H9 (cell line): ENCODE measurements at places on chromosomes 1 and 21. TPM values are rescaled to one million over a fixed set of nuclear protein-coding genes. Genes with fewer than 3 reads are reported as not detected.
A peak's percentile ranks its signal among the peaks of the same experiment; 100 is the strongest.

The PNRC2 gene
- 86.0 and 87.6 TPM in 2 replicates for total RNA-seq

The EPHA2 gene
- total RNA-seq: 32.8 and 33.1 TPM in 2 replicates

GRCh38 chr1:243471754-243472745, 216.2 kb downstream of the SDCCAG8 start:
- no peaks in the 10 kb centered on the region for H3K27me3 ChIP-seq
- no peak overlapping the region for H3K4me3 ChIP-seq
- no peaks in the 10 kb centered on the region for H3K36me3 ChIP-seq
- H3K4me1 ChIP-seq: peaks cover 5% of the 10 kb centered on the region; the same call in 1 of the 2 replicates
- peak; percentile 12 for DNase-seq
- H3K27ac ChIP-seq: no peak overlapping the region

DNA sequence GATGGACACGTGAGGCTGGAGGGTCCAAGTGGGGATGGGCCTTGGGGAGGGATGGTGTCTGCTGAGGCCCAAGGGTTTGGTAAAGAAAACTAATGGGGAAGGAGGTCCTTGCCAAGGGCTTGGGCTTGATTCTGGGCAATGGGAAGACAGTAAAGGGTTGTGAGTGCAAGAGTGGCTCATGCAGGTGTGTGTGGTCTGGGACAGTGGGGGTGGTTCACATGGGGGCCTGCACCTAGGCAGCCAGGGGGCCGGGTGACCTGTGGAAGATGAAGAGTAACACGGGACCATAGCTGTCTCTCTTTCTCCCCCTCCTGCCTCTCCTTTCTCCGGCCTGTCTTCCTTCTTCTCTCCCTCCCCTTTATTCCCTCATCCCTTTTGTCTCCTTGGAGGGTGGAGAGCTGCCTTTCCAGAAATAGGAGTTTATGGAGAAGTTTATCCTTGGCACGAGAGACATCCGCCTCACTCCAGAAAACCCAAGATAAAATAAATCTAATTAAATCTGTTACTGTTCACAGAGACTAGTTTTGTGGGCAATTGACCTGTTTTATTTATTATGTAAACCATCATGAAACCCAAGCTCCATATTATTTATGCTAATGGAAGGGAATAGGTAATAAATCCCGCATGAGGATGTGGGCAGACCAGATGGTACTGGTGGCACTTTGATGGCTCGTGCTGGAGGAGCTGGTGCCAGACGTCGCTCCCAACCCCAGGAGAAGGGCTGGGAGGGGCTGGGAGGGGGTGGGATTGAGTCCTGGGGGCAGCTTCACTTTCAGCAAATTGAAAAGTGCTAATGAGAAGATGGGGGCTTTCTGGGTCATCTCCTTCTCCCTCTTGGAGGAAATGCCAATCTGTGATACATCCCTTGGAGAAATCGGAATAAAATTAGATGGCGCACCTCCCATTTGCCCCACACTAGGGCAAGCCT, 272.9 kb upstream of the CSF3R start:
- no peak overlapping the region for H3K27ac ChIP-seq
- H3K4me1 ChIP-seq: no peaks in the 10 kb centered on the region; the same call in 1 of the 2 replicates
- H3K36me3 ChIP-seq: no peaks in the 10 kb centered on the region; the same call in 2 of the 3 replicates
- no peak overlapping the region for H3K4me3 ChIP-seq
- DNase-seq: no peak

DNA sequence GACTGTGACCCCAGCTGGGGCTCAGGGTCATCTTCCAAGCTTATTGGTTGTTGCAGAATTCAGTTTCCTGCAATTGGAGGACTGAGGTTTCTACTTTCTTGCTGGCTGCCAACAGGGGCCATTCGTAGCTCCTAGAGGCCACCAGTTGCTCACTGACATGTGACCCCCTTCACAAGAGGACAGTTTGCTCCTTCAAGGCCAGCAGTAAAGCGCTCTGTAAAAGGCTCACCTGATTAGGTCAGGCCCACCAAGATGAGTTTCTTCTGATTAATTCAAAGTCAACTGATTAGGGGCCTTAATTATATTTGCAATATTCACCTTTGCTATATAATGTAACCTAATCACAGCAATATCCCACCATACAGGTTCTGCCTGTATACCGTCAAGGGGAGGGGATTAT, 68.9 kb downstream of the SLC9A1 start:
- H3K27me3 ChIP-seq: no peaks in the 10 kb centered on the region
- H3K4me1 ChIP-seq: no peaks in the 10 kb centered on the region
- H3K36me3 ChIP-seq: no peaks in the 10 kb centered on the region
- DNase-seq: no peak
- no peak overlapping the region for H3K4me3 ChIP-seq

- no peaks in the 10 kb centered on the region for H3K4me1 ChIP-seq
- no peak overlapping the region for H3K4me3 ChIP-seq
- H3K27ac ChIP-seq: no peak overlapping the region
Measured at GRCh38 chr1:50930965-50931737, 28.9 kb downstream of the FAF1 start.

GRCh38 chr1:169091480-169091941, 15.0 kb upstream of the ATP1B1 start:
- no peaks in the 10 kb centered on the region for H3K36me3 ChIP-seq
- DNase-seq: no peak
- H3K27me3 ChIP-seq: no peaks in the 10 kb centered on the region
- H3K4me3 ChIP-seq: no peak overlapping the region
- no peak overlapping the region for H3K27ac ChIP-seq
- no peaks in the 10 kb centered on the region for H3K4me1 ChIP-seq

- DNase-seq: no peak
- no peak overlapping the region for H3K27ac ChIP-seq
- no peaks in the 10 kb centered on the region; the same call in 2 of the 3 replicates for H3K36me3 ChIP-seq
- H3K27me3 ChIP-seq: no peaks in the 10 kb centered on the region
- H3K4me1 ChIP-seq: no peaks in the 10 kb centered on the region
Measured at GRCh38 chr1:223343692-223344091, 20.3 kb downstream of the SUSD4 start.

DNA sequence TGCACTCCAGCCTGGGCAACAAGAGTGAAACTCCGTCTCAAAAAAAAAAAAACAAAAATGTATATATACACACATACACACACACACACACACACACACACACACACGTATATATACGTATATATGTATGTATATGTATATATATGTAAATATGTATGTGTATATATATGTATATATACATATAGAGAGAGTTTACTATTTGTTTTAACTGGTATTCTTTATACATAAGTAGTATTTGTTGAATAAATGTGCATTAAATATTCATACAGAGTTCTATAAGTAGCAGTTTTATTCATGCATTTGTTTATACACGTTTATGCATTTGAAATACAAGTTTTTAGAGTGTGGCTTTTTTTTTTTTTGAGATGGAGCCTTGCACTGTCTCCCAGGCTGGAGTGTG, 113.6 kb downstream of the ZMYM4 start:
- H3K27me3 ChIP-seq: no peaks in the 10 kb centered on the region
- 0 out of 2 replicates have a peak, but pooled peaks cover 3% of the 10 kb centered on the region for H3K4me1 ChIP-seq
- no peak for DNase-seq
- no peak overlapping the region for H3K27ac ChIP-seq
- no peak overlapping the region for H3K4me3 ChIP-seq
- peaks cover 12% of the 10 kb centered on the region for H3K36me3 ChIP-seq

DNA sequence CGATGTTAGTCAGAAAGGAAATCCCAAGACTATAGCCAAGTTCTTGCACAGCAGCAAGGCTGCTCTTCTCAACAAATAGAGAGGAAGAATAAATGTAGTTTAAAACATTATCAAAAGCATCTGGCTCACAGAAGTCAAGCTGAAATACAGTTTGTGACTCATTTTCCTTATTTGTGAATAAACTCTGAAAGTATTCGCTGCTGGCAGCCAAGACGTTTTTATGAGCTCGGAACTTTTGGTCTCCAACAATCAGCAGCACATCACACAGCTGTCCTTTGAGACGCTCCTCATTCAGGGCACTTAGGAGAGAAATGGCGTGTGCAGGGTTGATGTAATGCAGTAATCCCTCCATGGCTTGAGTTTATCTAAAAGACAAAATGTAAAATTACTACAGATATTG, 16.4 kb downstream of the ZBTB21 start:
- H3K36me3 ChIP-seq: peaks cover 79% of the 10 kb centered on the region
- no peak overlapping the region for H3K4me3 ChIP-seq
- no peaks in the 10 kb centered on the region for H3K4me1 ChIP-seq
- DNase-seq: no peak
- no peaks in the 10 kb centered on the region for H3K27me3 ChIP-seq

DNA sequence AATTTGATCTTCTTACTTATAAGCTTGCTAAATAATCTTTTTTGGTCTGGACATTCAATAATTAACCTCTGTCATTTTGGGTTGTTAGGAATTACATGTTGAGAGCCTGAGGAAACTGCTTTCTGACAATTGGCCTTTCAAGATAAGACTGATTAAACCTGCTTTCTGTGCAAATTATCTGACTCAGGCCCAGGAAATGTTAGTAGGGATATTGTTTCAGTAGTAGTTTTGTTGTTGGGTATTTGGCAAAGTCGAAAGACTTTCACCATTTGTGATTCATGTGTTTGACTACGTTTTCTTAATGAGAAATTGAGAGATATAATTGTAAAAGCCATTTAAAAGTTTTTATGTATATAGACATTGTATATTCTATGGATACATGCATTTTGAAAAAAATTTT, 81.1 kb upstream of the GPR88 start:
- H3K27ac ChIP-seq: no peak overlapping the region
- H3K27me3 ChIP-seq: no peaks in the 10 kb centered on the region; the same call in 1 of the 2 replicates
- no peaks in the 10 kb centered on the region for H3K36me3 ChIP-seq
- no peak overlapping the region for H3K4me3 ChIP-seq
- H3K4me1 ChIP-seq: peaks cover 5% of the 10 kb centered on the region; the same call in 1 of the 2 replicates

GRCh38 chr1:201539561-201540431, 869 bp downstream of the NAV1 start:
- H3K36me3 ChIP-seq: no peaks in the 10 kb centered on the region
- peak; percentile 57 for DNase-seq
- peaks cover 7% of the 10 kb centered on the region; the same call in 1 of the 2 replicates for H3K27me3 ChIP-seq

DNA sequence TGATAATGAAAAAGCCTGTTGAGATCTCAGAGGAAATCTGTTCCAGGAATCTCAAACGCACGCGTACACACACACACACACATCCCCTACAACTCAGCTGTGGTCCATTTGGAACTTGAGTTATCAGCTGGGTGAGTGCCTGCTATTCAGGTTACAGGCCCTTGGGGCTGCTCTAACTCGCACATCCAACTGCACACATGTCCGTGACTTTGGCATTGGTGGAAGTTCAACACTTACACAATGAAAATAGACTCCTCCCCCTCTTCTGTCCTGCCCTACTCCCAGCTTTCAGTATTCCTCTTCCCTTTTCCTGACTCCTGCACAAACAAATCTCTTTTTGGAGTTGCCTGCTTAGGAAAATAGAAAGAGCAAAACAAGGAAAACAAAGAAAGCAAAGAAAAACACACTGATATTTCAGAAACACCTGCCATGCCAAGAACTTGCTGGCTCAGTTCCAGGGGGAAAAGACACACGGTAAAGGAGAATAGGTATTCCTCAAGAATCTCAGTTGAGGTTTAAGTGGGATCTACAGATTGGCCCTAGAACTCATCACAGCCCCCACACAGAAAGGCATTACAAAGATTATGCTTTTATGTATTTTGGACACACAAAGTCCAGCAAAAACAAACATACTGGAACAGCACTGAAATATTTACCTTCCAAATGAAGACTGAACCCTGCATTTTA, 140.9 kb downstream of the TGFBR3 start:
- no peaks in the 10 kb centered on the region for H3K4me1 ChIP-seq
- H3K27me3 ChIP-seq: no peaks in the 10 kb centered on the region
- H3K27ac ChIP-seq: no peak overlapping the region
- peaks cover 4% of the 10 kb centered on the region for H3K36me3 ChIP-seq

- no peak for DNase-seq
- no peaks in the 10 kb centered on the region for H3K36me3 ChIP-seq
- H3K27me3 ChIP-seq: no peaks in the 10 kb centered on the region
- H3K4me1 ChIP-seq: no peaks in the 10 kb centered on the region
Measured at GRCh38 chr1:24105368-24106160, 6.4 kb downstream of the MYOM3 start.

GRCh38 chr1:247360116-247360898, 28.6 kb upstream of the ZNF496 start:
- peaks cover 3% of the 10 kb centered on the region; the same call in 1 of the 2 replicates for H3K4me1 ChIP-seq
- H3K27me3 ChIP-seq: no peaks in the 10 kb centered on the region
- peaks cover 12% of the 10 kb centered on the region for H3K36me3 ChIP-seq
- no peak for DNase-seq
- no peak overlapping the region for H3K27ac ChIP-seq

DNA sequence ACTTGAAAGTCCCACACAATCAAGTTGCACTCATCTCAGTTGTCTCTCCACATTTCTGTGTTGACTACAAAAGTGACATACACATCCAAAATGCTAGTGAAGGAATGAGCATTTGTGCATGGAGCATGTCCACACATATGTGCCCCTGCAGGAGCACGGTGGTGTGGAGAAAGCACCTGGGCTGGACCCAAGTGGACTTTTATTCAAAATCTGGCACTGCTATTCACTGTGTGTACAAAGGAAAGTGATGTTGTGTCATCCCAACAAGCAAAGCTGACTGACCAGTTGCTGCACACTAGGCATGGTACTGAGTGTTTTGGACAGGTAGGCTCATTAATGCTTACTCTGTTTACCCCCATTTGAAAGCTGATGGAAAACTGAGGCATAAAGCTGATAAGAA, 19.3 kb downstream of the CEP104 start:
- no peak overlapping the region for H3K4me3 ChIP-seq
- H3K27ac ChIP-seq: no peak overlapping the region
- no peaks in the 10 kb centered on the region for H3K4me1 ChIP-seq
- no peak for DNase-seq
- H3K27me3 ChIP-seq: no peaks in the 10 kb centered on the region

DNA sequence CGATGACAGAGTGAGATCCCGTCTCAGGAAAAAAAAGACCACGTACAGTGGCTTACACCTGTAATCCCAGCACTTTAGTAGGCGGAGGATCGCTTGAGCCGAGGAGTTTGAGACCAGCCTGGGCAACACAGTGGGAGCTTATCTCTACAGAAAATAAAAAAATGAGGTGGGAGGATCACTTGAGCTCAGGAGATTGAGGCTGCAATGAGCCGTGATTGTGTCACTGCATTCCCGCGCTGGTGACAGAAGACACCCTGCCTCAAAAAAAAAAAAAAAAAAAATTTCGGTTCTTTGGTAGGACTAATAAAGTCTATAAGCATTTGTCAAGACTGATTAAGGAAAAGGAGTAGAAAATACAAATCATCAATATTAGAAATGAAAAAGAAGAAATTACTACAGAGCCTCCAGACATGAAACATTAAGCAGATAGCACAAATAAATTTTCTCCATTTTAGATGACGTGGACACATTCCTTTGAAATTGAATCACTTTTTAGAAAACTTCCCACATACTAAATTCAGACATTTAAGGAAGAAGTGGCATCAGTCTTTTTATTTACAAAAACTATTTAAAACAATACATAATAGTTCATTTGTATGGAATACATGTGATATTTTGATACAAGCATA, 30.4 kb downstream of the MORC3 start:
- H3K27me3 ChIP-seq: no peaks in the 10 kb centered on the region
- H3K36me3 ChIP-seq: peaks cover 72% of the 10 kb centered on the region
- no peaks in the 10 kb centered on the region for H3K4me1 ChIP-seq
- H3K4me3 ChIP-seq: no peak overlapping the region
- DNase-seq: no peak
